ENCODE measurements at places on chromosomes 3 and 15.

DNA sequence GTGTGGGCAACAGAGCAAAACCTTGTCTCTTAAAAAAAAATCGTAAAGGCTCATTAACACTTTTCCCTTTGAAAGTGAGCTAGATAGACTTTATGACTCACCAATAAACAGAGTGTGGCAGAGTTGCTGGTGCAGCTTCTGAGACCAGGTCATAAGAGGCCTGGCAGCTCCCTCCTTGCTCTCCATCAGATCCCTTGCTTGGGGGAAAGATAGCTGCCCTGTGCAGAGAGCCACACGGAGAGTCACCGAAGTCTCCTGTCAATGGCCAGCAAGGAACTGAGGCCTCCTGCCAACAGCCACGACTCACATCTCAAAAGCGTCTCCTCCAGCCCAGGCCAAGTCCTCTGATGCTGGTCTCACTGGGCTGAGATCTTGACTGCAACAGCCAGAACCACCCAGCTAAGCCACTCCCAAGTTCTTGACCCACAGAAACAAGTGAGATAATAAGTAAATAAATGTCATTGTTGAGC lies 8.7 kb upstream of the GP9 start:
- DNase-seq = no peak

DNA sequence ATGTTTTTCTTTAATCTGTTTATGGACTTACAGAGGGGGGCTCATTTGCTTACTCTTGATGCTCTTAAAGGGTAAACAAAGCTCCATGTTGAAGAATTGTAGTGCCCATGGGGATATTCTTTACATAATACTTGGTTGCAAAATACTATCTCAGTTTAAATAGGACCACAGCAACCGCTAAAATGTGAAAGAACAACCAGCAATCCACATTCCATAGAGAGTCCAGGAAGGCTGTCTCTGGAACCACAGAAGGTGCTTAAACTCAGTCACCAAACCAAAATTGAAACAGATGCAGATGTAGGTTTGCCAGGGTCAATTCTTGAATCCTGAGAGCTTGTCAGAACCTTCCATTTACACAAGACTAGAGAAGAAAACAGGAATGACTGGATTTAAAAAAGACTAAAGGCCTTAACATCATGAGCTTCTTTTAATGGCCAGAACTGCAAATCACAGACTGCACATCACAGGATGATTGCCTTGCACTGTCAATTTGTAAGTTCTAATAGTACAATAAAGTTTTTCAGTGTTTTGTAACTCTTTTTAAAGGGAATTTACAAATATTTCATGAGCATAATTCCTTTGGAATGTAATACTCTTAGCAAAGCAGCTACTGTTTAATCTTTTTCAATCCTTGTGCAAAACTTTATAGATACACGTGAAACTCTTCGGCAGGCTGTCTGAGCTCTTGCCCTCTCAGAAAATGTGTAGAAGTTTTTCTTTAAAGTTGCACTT lies 661.6 kb downstream of the SI start:
- DNase-seq = no peak

GRCh38 chr3:44511238-44511566 lies 33.7 kb upstream of the ZNF445 start:
- no peak for DNase-seq

DNA sequence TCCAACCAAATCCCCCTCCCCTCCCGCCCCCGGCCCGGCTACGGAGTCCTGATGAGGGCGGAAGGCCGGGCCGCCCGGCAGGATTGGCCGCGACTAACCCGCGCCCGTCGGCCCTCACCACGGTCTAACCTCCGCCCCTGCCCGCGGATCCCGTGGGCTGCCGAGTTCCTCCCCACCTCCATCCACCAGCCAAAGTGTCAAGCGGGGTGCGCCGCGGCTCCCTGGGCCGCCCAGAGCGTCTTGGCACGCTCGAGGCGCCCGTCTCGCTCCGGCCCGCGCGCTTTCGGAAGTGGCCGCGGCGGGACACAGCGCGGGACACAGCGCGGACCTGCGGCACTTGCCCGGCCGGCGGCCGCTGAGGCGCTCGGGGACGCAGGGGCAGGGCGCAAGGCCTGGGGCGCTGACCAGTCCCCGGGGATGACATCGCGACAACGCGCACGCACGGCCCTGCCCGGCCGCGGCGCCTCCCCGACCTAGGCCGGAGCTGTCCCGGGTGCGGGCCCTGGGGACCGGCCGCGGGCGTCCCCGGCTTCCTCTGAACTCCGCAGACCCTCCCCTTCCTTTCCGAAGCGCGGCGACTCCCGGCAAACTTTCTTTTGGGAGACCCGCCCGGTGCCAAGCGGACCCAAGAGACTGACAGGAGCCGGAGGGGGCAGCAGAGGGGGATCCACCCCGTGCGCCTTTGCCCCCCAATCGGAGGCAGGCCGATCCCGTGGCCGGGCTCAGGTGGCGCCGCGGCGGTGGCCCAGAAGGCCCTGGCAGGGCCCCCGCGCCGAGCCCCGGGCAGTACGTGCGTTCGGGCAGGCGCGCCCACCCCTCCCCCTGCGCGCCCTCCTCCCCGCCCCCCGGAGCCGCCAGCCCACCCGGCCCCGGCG lies 112.8 kb upstream of the ICE2 start:
- peak; percentile 59 for DNase-seq

GRCh38 chr3:55690177-55690576 lies 203.1 kb upstream of the WNT5A start:
- DNase-seq = no peak

DNA sequence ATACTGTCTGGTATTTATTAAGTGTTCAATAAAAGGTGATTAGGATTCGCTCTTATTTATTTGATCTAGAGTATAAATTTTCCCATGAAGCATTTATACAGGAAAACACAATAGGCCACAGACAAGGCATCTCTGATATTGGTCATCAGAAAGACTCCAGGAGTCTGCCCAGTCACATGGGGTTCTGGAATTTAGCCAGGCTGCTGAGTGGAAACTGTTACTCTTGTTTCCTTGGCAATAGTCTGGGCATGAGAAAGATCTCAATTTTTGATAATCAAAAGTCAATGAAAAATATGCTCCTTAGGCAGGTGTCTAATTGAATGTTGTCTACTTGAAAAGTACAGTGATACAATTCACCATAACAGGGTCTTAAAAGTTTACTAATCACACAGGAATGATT lies 161.2 kb downstream of the FRMD5 start:
- DNase-seq = no peak

DNA sequence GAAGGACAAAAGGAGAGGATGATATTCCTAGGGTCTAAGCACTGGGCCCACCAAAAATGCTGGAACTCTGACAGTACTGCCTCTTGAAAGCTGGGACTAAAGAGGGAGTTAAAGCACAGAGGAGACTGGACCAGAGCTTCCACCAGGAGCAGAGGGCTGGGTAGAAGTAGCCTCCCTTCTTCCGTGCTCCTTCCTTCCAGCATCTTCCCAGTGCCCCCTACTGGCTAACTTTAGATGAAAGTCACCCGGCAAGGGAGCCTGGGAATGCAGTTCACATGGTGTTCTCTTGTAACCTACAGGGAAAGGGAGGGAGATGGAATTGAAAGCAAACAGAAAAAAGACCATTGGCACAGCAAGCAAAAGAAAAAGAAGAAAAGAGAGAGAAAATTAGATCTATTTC lies 106.1 kb upstream of the COL8A1 start:
- DNase-seq = peak; percentile 10

DNA sequence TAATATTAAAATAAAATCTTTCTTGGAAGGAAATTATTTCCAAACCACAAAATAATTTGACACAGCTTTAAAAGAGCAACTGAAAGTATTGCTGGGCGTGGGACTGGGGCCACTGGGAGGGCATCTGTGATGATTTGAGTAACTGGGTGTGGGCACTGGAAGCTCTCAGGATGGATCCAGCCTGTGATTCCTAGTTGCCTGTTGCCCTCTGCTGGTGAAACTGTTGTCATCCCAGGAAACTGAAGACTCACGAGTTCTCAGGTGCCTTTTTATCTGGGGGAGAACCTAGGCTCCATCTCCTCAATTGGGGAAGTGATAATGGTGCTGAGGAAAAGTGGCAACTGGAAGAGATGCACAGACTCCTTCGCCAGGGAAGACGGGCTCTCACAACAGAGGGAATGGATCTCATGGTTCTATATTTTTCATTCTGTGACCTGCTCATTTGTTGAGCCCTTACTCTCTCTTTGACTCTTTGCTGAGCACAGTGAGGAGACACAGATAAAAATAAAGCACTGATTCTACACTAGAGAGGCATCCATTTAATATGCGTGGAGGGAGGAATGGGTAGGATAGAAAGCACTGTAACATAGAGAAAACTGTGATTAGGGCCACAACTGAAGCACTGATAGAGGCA lies 61.6 kb downstream of the TPRG1 start:
- DNase-seq = peak; percentile 24

DNA sequence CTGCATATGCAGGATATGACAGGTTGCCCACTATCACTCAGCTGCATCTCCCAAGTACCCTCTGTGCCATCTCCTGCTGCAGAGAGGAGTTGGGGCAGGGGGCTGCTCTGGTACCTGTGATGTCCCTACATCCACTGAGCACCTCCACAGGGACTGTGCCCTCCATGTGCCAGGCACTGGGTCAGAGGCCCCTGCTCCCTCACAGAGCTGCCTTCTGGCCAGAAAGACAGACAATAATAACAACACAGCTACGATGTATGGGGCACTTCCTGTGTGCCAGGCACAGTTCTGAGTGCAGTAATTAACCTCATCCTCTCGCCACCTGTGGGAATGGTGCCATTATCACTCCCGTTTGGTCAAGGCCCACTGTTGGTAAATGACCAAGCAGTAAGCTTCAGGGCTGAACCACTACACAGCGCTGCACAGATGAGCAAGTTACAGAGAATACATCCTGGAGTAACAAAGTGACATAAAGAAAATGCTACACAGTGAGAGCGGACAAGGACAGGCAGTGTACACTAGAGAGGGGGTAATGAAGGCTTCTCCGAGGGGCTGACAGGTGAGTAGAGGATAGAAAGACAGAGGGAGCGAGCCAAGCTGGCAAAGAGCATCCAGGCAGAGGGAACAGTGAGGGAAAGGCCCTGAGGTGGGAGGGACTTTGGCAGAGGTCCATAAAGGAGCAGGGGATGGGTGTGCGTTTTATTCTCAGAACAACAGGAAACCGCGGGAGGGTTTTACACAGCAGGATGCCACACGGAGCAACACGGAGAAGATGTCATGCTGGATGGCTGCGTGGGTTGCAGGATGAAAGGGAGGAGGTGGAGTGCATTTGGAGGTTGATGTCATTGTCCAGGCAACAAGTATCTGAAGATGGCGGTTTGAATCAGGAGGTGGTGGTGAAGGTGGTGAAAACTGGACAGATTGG lies 13.6 kb downstream of the WNT7A start:
- no peak for DNase-seq

GRCh38 chr3:133106169-133106568 lies 68.0 kb downstream of the TMEM108 start:
- no peak for DNase-seq

DNA sequence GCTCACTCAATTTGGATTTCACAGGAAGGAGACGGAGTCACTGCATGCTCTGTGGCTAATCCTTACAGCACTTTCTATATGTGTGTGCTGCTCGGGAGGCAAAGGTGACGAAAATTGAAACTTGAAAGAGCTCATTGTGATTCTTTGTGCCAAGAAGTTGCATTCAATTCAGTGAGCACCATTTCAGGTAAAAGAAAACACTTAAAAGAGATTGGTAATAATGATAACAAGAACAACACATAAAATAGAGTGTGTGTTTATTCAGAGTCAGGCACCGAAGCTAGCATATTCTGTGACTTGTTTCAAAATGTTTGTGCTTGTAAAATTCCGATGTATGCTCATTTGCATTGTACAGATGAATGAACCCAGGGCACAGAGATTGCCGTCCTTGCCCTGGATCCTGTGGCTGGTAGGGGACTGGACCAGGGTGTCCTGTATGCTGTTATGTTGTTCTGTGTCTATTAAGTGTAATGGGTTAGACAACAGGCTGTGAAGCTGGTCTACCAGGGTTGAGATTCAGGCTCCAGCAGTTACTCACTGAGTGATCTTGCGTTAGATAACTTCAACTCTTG lies 193.3 kb upstream of the PROK2 start:
- no peak for DNase-seq

DNA sequence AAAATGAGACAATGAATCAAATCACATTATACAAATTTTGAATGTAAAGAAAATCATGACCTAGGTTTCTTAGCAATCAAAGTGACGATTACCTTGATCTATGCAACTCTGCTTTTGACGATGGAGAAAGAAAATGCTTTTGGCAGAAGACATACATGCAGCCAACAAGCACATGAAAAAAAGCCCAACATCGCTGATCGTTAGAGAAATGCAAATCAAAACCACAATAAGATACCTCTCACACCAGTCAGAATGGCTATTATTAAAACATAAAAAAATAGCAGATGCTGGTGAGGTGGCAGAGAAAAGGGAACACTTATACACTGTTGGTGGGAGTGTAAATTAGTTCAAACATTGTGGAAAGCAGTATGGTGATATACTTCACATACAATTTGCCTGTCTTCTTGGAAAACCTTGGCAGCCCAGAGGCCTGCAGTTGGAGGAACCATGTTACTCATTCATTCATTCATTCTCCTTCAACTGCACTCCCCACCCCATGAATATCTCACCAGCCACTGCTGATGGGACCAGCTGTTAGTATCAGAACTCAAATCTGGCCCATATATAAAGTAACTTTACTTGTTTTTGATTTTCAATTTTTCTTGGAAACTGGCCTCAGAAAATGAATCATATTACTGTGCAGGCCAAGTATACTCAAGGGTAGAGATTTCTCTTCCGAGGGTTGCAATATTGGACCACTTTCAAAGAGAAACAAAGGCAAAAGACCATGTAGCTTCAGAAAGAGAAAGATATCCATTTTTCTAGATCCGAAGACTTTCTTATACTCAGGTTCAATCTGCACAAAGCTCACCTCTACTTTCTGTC lies 358.6 kb upstream of the ARHGEF26 start:
- DNase-seq = no peak

- DNase-seq = no peak
Observed at GRCh38 chr15:87549296-87549695, 707.2 kb downstream of the NTRK3 start.

DNA sequence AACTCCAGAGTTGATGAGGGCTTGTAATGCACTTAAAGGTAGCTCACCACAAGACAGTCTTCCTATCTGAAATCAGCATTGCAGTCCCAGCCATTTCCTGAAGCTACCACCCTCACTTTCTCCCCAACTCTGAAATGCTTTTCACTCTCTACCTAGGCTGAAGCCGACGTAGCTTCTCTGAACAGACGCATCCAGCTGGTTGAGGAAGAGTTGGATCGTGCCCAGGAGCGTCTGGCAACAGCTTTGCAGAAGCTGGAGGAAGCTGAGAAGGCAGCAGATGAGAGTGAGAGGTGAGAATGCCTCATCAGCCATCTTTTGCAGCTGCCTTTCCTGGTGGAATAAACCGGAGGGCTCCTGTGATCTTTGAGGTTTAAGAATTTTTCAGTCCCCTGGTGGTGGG lies 14.3 kb downstream of the TPM1 start:
- DNase-seq = no peak

DNA sequence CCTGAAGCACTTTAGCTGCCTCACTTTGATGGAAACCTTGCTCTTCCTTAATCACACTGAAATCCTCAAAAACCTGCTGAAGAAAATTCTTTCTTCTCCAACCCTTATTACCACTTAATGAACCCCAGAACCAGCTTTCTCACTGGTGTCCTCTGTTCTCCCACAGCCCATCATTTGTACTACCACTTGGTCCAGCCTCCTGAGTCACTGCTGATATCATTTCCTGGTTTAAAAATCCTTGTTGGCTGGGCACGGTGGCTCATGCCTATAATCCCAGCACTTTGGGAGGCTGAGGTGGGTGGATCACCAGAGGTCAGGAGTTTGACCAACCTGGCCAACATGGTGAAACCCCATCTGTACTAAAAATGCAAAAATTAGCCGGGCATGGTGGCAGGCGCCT lies 418.6 kb upstream of the KCNMB2 start:
- DNase-seq = no peak

GRCh38 chr15:63075015-63075983 lies 32.8 kb downstream of the TPM1 start:
- DNase-seq = no peak

All from progenitor cell of endocrine pancreas (in vitro differentiated cells).